Activated B cell treated with CpG ODN at 0.5 μM for 24 hours (primary cell): ENCODE measurements at places on chromosomes 4 and X. TPM values are rescaled to one million over a fixed set of nuclear protein-coding genes. Genes with fewer than 3 reads are reported as not detected.

GRCh38 chr4:125062115-125063050, 252.4 kb upstream of the FAT4 start:
- DNase-seq: no peak

GRCh38 chrX:78119521-78120227, 15.6 kb downstream of the PGK1 start:
- DNase-seq: no peak

Gene TLR3
- not detected in 2 replicates for total RNA-seq

Gene GPM6B
- not detected in 2 replicates for total RNA-seq

DNA sequence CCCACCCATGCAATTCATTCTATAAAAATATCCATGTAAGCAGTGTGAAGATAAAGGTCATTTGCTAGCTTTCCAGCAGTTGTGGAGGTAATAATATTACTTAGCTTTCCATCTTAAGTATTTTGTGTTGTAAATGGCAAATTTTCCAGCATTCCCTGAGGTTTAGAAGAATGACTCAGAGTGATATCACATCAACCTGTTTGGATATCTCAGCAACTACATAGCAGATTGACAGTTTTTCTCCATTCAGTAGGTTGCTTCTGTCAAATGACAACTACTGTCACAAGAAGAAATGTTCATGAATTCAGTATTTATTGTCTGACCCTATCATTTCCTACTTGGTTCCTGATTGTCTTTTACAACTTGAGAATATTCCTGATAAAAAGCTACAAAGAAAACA, 434.9 kb upstream of the GALNTL6 start:
- no peak for DNase-seq

GRCh38 chrX:37759878-37760418, 19.9 kb upstream of the CYBB start:
- DNase-seq: no peak

DNA sequence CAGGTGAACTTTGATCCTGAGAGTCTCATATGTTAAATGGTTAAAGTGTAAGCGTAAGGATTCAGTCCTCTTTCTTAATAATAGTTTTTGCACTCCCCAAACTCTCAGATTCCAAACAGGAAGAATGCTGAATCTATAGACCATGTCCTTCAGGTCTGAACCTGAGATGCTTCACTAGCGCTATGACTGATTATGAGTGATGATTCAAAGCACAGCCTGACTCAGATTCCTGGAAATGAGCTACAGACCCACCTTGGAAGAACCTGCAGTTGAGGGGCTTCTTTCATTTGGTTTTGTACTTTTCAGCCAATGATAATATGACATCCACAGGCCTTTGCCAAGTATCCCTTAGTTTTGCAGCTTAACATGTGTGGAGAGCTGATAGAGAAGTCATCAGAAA, 1.4 kb downstream of the EDNRA start:
- no peak for DNase-seq

- no peak for DNase-seq
These were observed 114.0 kb upstream of the ENPEP start for GRCh38 chr4:110361921-110362320.

DNA sequence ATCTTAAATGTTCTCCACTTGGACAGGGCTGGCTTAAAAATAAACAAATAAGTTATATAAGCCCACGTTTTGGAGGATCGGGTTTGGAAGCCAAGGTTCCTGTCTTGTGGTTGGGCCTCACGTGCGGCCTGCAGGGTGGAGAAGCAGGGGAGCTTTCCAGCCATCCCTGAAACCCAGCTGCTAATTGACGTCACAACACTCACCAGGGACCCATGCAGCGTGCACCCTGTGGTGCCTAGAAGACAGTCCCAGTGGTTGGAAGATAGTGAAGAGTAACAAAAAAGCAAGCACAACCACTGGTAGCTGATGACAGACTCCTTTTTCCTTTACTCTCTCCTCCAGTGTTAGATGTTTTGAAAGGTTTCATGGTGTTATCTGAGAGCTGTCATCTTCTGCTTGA, 142.0 kb upstream of the RBPJ start:
- DNase-seq: no peak

Gene RPL10
- total RNA-seq: 5,113 and 5,534 TPM in 2 replicates

GRCh38 chr4:143287572-143287923, 49.1 kb upstream of the GAB1 start:
- no peak for DNase-seq

DNA sequence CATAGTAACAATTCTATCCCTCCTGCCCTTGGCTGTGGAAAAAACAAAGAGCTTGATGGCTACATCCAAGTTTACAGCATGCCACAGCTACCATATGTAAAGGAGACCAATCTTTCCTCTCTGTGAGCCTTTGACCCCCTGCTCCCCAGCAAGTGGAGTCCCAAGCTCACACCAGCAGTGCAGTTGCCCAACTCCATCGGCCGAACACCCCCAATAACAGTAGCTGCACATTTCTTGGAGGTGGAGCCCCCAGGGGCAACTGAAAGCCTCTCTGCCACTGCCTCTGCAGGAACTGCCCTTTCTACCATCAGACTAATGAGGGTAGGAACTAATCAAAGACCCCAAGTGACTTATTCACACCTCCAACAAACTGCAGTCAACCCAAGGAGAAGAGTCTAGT, 81.0 kb upstream of the TCEAL2 start:
- no peak for DNase-seq

Gene GPAT3
- 0.76 and 0.91 TPM in 2 replicates for total RNA-seq

DNA sequence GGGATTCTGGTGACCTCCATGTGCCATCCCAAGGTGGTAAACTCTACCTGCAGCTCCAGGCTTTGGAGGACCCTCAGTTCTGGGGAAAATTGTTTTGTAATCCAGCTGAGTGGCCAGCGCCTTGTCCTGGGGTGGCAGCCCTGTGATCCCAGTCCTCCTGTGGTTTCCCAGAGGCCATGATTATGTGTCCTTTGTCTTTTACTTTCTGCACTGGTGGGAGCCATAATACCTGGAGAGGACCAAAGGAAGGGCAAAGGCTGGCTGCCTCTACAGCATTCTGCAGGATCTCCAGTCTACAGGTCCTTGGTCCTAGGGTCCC, 64.0 kb downstream of the NBDY start:
- no peak for DNase-seq

GRCh38 chrX:133670383-133670782, 255.1 kb upstream of the GPC4 start:
- no peak for DNase-seq

Gene CT55
- not detected in 2 replicates for total RNA-seq

DNA sequence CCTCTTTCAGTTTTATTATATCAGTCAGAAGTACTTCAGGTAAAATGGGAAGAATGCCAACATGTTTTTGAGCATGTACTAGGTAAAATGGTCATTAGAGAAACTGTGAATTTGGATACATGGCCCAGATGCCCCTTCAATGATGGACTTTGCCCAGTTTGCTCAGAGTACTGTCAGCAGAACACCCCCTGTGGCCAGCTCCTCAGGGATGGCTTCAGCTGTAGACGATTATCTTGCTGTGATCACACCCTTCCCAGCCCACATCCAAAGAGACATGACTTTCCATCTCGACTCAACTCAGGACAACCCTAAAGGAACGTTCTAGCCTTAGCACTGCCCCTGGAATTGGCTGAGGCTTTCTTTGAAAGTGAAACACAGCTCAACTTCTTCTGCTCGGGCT, 439.1 kb downstream of the PACRGL start:
- no peak for DNase-seq

Gene TRIM61
- total RNA-seq: 2.1 and 3.6 TPM in 2 replicates

GRCh38 chr4:180799798-180800197, 1443.4 kb upstream of the TENM3 start:
- DNase-seq: no peak

GRCh38 chr4:139902321-139903320, 237.0 kb downstream of the MGST2 start:
- DNase-seq: no peak

Gene SPANXD
- total RNA-seq: not detected in 2 replicates

DNA sequence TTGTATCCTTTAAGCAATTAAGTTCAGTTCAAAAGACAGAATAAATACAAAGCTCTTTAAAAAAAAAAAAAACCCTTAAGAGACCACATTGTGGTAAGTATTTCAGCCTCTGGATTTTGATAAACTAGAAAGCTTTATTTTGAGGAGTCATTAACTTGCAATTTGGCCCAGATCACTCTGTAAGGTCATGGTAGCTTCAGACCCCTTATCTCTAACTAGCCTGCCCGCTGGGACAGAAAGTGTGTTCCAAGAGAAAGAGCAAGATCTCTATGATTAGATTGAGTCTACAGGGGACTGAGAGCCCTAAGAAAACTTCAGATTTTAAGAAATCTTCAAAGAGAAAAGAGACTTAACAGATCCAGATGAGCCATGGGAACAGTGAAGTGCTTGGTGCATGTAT, 45.6 kb downstream of the GALNT7 start:
- no peak for DNase-seq

DNA sequence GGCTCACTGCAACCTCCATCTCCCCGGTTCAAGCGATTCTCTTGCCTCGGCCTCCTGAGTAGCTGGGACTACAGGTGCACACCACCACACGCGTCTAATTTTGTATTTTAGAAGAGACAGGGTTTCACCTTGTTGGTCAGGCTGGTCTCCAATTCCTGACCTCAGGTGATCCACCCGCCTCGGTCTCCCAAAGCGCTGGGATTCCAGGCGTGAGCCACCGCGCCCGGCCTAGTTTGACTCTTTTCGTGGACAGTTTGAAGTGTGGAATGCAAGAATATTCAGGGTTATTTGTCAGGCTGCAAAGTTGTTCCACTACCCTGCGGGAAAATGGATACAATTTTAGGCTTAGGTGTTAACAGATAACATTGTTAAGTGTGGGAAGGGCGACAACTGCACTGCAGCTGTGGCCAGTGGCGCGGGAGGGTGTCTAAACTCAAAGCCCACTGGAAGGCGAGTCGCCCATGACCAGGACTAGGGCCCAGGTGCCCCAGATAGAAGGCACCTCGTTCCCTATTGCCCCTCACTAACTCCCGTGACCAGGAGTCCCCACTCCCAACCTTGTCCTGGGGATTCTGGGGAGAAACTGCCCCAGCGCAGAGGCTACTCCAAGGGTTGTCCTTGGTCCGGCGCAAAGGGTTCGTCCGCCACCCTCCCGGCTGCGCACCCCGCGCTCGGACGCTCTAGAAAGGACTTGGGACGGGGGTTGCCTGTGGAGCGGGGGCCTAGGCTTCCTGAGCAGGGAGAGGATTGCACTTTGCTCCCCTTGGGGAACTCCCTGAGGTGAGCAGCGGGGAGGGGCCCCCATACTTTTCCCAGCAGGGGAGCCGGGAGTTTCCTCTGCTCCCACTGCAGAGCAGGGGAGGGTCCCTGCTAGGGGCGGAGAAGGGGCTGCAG, 1.1 kb upstream of the CD99 start:
- DNase-seq: no peak

DNA sequence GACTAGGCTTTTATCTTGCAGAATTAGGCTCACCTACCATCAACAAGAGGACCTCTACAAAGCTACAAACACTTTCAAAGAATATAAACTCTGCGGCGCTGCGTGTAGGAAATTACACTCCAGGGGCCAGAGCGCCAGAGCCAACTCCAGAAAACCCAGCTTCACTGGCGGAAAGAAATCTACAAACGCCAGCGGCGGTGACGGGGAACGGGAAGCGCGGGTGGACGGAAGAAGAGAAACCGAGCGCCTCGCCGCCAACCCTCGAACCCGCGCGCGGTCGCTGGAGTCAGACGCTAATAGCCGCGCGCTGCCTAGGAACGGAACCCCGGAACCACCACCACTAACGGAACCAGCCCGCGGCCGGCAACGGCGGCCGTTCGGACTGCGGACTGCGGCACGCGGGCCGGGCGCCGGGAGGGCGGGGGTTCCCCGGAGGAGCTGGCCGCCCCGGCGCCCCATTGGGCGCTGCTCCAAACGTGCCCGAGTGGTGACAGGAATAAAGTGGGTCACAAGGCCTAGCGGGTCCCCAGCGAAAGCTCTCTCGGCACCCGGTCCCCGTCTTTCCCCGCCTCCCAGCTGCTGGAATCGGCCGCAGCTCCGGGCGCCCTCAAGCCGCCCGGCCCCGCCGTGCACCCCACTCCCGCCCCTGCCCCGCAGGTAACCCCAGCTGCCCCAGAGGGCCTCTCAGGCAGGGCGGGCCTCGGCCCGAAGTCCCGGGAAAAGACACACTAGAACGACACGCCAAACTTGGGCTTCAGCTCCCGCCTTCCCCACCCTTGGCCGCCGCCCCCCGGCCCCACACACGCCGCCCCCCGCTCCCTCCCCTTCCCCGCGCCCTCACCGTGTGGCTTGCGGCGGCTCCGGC, 836 bp downstream of the CLOCK start:
- DNase-seq: peak; percentile 68

DNA sequence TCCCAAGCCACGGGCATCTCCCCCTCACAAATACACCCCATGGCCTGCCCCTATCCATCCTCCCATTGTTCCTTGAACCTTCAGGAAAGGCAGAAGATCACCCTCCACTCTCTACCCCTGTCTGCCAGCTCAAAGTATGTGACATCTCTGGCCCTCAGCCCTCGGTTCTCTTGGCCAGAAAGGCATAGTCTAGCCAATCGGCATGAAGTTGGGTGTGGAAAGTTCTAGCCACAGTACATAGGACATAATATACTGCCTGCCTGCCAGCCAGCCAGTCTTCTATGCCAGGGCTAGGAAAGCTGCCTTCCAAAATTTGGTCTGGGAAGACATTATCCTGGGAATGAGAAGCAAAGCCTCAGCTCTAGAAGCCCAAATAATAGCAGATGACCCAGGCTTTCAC, 3.2 kb upstream of the PLP1 start:
- DNase-seq: no peak

Gene ARHGAP6
- 0.37 and 0.42 TPM in 2 replicates for total RNA-seq

Gene SYP
- total RNA-seq: 0.82 and 1.6 TPM in 2 replicates

GRCh38 chr4:76709772-76710090, 188.2 kb downstream of the SOWAHB start:
- DNase-seq: no peak

Gene KLF8
- 15.2 and 17.8 TPM in 2 replicates for total RNA-seq

Gene GLOD5
- total RNA-seq: not detected in 2 replicates

DNA sequence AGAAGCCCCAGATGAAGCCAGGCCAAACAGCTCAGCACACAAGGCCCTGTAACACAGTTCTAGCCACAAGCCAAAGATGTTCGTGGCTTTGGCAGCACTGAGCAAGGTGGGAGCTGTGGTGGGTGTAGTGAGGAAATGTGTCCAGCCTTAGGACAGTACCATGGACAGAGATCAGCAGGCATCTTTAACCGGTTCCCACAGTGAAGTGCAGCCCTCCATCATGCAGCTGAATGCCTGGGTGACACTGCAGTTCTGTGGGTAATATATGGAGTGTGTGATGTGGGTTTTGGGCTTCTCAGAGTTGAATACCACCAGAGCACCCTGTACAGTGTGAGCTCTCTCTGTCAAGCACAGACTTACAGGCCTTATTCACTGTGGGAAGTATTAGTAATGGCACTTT, 6.0 kb upstream of the NEXMIF start:
- no peak for DNase-seq

- DNase-seq: no peak
These were observed 535.5 kb downstream of the PDHA2 start for GRCh38 chr4:96375367-96375766.

DNA sequence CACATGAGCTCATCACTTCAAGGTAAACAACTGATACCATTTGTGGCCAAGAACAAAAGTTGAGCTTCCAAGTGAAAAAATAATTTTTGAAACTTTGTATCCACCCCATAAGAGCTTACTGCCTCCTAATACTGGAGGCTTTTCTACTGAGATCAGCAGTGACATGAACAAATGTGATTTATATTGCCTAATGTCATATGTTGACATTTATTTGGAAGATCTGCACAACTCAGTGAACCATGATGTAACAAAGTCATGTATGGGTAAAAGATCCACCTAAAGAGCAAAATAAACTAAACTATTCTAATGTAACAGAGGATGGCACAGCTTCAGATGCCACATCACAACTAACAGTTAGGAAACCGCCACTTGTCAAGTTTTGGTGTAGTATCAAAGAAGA, 65.8 kb downstream of the AFAP1 start:
- DNase-seq: no peak

GRCh38 chr4:127686658-127687057, 43.5 kb upstream of the SLC25A31 start:
- DNase-seq: no peak

- no peak for DNase-seq
These were observed 3.8 kb upstream of the GUCY2F start for GRCh38 chrX:109485470-109486340.
